ENCODE measurements at places on chromosomes 12 and 14.

DNA sequence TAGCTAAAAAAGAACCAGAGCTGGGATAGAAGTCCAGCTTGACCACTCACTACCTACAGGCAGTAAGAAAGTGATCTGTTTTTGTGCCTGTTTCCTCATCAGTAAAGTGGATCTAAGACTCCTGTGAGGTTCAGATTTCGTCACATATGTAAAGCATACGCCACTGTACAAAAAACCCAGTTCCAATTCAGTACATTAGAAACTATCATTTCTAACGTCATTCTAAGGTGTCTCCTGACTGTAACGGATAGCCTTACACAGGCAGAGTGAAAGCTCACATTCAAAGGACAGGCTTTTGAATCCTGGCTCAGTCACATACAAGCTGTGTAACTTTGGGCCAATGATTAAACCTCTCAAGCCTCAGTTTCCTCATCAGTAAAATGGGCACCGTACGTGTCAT lies 3.5 kb downstream of the SLC15A4 start:
- no peak for DNase-seq
- H3K27me3 ChIP-seq, result no peaks in the 10 kb centered on the region
- H3K36me3 ChIP-seq, result peaks cover 15% of the 10 kb centered on the region
- H3K27ac ChIP-seq, result no peak overlapping the region
- H3K4me3 ChIP-seq, result no peak overlapping the region

GRCh38 chr14:87878959-87879358 lies 114.0 kb downstream of the GALC start:
- no peak overlapping the region for H3K4me3 ChIP-seq
- no peak overlapping the region for H3K27ac ChIP-seq
- H3K4me1 ChIP-seq, result no peaks in the 10 kb centered on the region
- no peaks in the 10 kb centered on the region for H3K36me3 ChIP-seq

DNA sequence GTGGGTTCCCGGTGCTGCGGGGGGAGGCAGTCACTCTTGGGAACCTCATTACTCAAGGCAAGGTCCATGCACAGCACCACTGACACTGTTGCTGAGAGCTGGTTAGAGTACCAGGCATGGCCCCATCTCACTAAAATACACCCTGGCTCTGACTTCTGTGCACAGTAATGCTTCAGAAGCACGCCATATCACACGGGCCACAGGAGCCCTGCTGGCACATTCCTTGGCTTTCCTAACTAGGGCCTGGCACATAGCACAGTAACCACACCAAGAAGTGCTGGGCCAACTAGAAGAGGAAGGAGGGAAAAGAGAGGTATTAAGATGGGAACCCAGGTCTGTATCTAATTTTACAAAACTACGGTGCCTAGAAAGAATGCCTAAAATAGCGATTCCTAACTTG lies 13.5 kb upstream of the RAB35 start:
- no peaks in the 10 kb centered on the region for H3K27me3 ChIP-seq
- no peak for DNase-seq

DNA sequence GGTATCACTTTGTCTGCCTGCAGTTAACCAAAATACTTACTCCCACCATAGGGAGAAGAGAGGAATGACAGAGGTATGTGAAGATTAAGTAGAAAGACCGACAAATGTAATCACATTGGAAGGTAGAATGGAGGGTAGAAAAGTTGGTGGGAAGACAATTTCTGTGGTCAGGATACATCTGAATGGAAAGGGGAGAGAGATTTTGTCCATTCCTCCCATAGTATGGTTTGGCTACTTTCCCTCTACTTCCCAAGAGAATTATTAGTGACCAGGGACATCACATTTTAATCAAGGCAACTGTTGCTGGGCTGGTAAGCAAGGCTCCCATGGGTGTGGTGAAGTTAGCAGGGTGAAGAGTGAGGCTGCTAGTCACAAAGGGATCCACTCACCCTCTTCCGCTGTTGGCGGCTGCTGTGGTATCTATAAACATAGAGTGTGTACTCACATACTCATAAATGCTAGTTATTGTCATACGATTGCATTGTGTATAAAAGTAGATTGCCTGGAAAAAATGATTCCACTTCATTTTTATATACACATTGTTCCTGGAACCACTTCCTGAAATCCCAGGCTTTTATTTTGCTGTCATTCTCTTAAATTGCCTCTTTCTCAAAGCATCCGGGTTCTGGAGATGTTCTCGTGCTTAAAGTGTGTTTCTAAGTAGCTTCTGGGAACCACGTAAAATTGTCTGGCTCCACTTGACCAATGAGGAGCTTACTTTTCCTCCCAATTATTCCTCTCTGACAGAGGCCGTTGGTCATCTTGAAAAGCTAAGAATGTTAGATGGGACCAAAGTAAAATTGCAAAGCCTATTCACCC lies 413.1 kb downstream of the ZFP36L1 start:
- H3K36me3 ChIP-seq, result no peaks in the 10 kb centered on the region
- DNase-seq, result no peak
- H3K27ac ChIP-seq, result peak overlapping the region; percentile 22
- peaks cover 59% of the 10 kb centered on the region for H3K4me1 ChIP-seq
- H3K4me3 ChIP-seq, result no peak overlapping the region

GRCh38 chr14:90426031-90426540 lies 29.3 kb downstream of the CALM1 start:
- H3K4me3 ChIP-seq, result no peak overlapping the region

GRCh38 chr12:617304-617915 lies 45.8 kb downstream of the NINJ2 start:
- peaks cover 1% of the 10 kb centered on the region for H3K4me1 ChIP-seq
- H3K27ac ChIP-seq, result peak overlapping the region; percentile 20
- no peaks in the 10 kb centered on the region for H3K36me3 ChIP-seq
- DNase-seq, result no peak

GRCh38 chr14:35122696-35123387 lies 490 bp downstream of the PRORP start:
- H3K4me1 ChIP-seq, result peaks cover 28% of the 10 kb centered on the region
- peak overlapping the region; percentile 100 for H3K27ac ChIP-seq
- H3K27me3 ChIP-seq, result no peaks in the 10 kb centered on the region
- peak overlapping the region; percentile 96 for H3K4me3 ChIP-seq
- peaks cover 20% of the 10 kb centered on the region for H3K36me3 ChIP-seq
- DNase-seq, result no peak

- no peaks in the 10 kb centered on the region for H3K36me3 ChIP-seq
- no peak overlapping the region for H3K27ac ChIP-seq
- no peak for DNase-seq
- peaks cover 13% of the 10 kb centered on the region for H3K4me1 ChIP-seq
- H3K27me3 ChIP-seq, result no peaks in the 10 kb centered on the region
These were observed 521.0 kb upstream of the ATP2B1 start for GRCh38 chr12:90229407-90230170.

DNA sequence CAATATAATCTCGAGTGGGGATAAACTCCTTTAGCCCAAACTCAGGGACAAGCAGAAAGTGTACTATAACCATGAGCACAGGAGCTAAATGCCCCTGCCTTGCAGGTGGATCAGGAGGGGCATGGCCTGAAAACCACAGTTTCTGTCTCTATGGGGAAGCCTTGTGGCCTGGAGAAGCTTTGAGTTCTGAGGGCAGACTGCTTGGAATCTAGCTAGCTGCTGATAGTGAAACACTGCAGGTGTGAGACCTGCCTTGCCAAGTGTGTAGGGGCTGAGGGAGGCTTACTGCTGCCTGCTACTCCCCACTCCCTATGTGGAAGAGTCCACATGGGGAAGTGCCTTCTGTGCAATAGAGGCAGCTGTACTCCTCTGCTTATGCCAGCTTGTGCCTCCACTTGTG lies 352.3 kb upstream of the OR4E1 start:
- peaks cover 5% of the 10 kb centered on the region for H3K27me3 ChIP-seq
- DNase-seq, result no peak
- H3K4me3 ChIP-seq, result no peak overlapping the region
- no peaks in the 10 kb centered on the region for H3K36me3 ChIP-seq

DNA sequence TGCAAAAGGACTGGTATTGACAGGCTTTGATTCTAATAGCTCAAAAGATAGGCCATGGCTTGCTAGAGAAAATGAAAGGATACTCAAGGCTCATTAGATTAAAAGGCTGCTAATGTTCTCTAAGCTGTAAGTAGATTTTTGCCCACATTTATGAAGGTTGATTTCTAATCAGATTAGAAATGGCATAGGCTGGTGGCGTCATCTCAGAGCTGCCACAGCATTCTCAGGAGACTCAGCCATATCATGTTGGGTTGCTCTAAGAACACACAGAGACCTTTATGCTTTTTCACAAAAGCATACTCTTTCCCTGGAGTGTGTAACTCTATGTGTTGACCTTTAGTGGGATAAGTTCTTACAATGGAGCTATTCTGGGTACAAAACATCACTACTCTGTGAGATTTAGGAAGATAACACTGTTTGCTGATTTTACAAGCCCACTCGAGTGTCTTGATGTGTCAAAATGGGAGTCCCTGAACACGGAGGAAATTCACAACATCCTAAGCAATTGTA lies 576.0 kb downstream of the NRXN3 start:
- no peak for DNase-seq
- no peak overlapping the region for H3K27ac ChIP-seq
- no peaks in the 10 kb centered on the region for H3K4me1 ChIP-seq
- H3K4me3 ChIP-seq, result no peak overlapping the region
- peaks cover 8% of the 10 kb centered on the region for H3K27me3 ChIP-seq

- H3K27me3 ChIP-seq, result peaks cover 55% of the 10 kb centered on the region
- DNase-seq, result no peak
- no peaks in the 10 kb centered on the region for H3K36me3 ChIP-seq
- no peak overlapping the region for H3K27ac ChIP-seq
These were observed 867 bp downstream of the RD3L start for GRCh38 chr14:103941462-103941861.

DNA sequence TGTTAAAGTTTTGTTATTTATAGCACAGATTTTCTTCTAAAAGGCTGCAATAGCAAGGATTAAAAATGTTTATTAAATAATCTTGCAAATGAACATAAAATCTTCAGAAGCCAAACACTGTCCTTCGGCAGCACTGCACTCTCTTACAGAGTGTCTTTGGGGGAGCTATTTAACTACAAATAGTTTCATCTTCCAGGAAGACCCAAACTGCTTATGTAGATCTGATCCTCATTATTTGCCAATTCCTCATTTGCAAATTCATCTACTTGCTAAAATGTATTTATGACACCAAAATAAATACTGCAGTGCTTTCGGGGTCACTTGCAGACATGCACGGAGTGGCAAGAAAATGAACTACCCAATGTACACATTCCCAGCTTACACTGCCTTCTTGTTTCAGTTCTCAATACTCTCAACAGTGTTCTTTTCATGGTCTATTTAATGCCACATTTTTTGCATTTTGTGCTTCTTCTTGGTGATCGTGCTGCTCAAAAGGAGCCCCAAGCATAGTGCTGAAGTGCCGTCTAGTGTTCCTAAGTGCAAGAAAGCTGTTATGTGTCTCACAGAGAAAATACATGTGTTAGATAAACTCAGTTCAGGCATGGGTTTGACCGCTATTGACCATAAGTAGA lies 128.1 kb downstream of the PRKD1 start:
- H3K4me3 ChIP-seq, result no peak overlapping the region
- no peak for DNase-seq

DNA sequence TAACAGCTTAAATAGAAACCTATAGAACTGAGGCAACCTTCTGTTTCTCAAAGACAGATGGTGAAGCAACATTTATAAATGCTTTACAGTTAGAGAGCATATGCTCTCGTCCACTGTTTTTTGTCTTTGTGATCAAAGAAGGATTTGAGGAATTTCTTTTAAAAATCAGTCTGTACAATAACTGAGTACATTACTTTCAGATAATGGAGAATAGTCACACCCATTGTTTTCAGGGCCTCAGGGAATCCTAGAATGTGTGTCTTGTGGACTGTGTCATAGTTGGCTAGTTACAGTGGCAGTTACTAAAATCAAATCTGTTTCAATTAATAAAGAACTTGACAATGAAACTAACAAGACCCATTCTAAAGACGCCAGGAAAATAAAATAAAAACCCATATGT lies 107.9 kb downstream of the PRKCH start:
- no peaks in the 10 kb centered on the region for H3K27me3 ChIP-seq
- H3K4me3 ChIP-seq, result no peak overlapping the region
- H3K36me3 ChIP-seq, result peaks cover 5% of the 10 kb centered on the region
